ENCODE measurements at places on chromosomes 1 and 21.

GRCh38 chr21:36034211-36034913 is 26.0 kb downstream of the SETD4 start:
- no peak for DNase-seq

DNA sequence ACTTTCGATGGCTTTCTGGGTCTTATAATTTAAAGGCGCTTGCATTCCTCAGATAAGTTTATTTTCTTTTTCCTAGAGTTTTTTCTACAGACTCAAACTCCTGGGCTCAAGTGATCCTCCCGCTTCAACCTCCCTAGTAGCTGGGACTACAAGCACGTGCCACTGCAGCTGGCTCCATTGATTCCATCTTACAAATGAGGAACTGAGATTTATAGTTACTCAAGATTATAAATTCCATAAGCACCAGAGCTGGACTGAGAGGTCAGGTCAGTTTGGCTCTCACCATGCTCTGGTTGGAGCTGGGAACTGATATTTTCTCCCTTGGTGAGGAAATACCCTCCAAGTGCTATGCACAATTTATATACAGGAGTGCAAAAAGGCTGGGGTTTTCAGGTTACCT is 13.4 kb upstream of the PRPF38B start:
- no peak for DNase-seq

GRCh38 chr1:114257554-114257953 is 103.9 kb upstream of the SYT6 start:
- DNase-seq: no peak

GRCh38 chr21:37848721-37849490 is 67.4 kb downstream of the KCNJ6 start:
- DNase-seq: no peak

DNA sequence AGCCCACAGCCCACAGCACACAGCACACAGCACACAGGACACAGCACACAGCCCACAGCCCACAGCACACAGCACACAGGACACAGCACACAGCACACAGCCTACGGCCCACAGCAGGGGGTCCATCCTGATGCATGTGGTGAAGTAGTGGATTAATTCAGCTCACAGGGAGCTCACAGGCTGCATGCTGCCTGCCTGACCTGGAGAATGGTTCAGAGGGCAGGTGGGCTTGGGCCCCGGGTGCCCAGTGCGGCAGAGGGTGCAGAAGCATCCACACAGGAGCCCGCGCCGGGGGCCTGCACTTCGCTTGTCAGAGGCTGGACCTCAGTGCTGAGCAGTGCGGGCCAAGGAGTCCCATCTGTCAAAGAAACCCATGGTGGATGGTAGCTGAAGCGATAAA is 21.1 kb upstream of the AJAP1 start:
- no peak for DNase-seq

GRCh38 chr1:179779645-179780272 is 36.7 kb downstream of the FAM163A start:
- no peak for DNase-seq
